ENCODE measurements at places on chromosomes 6 and 20.

DNA sequence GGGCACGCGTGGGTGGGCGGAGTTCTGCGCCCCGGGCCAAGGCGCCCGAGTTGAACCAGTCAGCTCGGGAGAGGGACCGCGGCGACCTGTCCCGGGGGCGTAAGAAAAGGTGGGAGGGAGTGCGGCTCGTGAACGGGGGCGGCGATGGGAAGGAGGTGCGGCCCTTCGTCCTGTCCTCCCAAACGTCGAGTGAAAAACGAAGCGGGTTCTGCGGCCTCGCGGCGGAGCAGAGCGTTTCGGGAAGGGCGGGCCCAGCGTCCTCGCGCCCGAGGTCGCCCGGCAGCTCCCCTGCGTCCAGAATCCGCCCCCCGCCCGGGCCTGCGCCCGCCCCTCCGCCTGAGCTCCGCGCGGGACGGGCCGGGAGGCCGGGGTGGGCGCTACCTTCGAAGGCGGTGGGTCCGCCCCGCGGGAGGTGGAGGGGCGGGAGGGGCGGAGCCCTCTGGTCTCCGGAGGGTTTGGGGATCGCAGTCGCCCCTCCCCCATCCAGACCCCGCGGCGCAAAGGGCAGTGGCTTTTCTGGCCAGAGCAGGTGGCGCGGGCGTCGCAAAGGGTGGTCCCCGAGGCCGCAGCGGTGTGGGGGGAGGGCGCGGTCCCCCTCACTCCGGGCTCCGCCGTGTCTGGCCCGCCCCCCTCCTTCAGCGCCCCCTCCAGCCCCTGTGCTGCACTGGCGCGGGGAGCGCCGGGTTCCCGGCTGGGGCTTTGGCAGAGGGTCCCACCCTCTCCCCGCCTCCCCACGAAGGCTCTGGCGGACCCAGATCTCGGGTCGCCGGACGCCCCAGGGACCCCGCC, 838 bp downstream of the STMN3 start:
- DNase-seq, result no peak

GRCh38 chr6:167795321-167795811, 31.3 kb upstream of the AFDN start:
- no peak for DNase-seq

DNA sequence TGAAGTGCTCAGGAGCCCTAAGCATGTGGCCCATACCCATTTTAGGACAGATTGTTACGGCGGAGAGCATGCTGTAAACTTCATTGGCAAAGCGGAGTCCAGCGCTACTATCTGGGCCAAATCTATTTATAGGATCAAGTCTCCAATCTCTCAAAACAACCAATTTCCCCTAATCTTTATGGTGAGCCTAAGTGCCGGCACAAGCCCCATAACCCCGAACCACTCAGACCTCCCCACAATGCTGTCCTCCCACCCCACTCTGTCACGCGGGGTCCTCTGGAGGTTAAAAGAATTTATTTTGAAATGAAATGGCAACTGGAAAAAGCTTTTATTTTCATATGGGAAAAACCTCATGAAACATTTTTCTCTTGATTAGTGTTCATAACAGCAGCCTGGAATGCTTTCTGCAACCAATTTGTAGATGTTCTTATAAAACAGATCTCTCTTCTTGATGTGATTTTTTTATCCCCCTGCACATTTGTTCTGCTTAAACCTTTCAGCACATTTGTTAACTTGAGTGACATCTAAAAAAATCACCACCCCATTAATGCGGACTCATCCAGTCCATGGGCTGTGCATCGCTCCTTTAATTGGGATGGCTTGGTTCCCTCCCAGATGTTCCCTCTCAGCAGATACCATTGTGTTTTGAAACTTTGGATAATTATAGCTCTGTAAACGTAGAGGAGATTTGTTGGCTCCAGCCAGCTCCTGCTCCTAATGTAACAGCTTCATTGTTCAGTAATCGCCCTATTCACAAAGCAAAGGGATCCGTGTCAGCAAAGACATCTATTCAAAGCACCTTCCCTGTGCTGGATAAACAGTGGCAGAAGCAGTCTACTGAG, 323.6 kb downstream of the CD83 start:
- no peak for DNase-seq

GRCh38 chr20:56925082-56925830, 296.1 kb downstream of the TFAP2C start:
- DNase-seq, result no peak

DNA sequence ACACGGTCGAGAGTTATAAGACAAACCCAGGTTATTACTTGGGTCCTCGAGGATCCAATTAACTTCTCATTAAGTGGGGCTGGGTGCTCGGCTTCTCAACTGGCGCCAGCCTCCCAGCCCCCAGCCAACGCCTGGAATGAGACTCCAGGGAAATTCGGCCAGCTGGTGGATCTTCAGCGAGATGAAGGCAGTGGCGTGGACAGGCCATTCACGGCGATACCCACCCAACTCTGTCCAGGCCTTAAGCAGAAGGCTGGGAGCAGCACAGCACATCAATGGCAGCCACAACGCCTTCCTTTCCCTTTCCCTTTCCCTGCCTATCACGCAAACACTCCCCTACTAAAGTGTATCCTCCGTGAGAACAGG, 868 bp downstream of the METTL24 start:
- no peak for DNase-seq

GRCh38 chr6:18360188-18360587, 27.0 kb upstream of the RNF144B start:
- DNase-seq, result no peak

DNA sequence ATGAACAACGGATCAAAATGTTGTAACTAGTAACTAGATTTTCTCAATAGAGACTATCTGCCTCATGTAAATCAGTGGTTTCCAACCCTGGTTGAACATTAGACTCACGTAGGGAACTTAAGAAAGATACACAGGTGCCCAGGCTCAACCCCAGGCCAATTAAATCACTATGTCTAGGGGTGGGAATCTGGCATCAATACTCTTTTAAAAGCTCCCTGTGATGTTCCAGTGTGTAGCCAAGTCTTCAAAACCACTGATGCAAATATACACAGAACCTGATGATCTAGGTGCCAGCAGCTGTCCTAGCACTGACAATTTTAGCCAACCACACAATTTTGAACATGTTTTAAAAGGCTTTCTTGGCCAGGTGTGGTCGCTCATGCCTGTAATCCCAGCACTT, 128.7 kb downstream of the TBC1D32 start:
- DNase-seq, result no peak

DNA sequence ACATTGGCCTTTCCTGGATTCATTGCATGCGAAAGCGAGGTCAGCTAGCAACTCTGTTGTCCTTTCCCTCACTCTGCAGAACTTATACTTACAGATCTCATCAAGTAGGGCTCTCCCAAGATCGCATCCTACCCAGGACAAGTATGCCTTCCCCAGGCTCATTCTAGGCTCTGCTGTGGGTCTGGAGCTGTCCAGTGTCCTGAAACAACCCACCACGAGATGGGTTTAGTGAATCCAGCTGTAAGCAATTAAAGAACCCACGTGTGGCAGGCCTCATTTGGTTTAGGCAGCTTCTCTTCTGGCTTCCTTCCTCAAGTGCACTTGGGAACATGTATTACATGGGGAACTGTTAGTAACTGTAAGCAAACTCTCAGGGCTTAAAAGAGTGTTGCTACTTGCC, 406.5 kb upstream of the CHD6 start:
- no peak for DNase-seq

DNA sequence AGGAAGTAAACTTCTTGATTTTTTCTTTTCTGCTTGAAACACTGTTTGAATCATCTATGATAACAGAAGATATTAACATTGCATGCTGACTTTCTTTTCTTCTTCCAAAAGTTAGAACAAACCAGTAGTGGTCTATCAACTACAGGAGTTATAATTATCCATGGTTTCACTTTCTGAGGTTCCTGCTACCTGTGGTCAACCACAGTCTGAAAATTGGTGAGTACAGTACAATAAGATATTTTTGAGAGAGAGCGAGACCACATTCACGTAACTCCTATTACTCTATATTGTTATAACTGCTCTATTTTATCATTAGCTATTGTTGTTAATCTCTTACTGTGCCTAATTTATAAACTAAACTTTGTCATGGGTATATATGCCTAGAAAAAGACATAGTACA, 86.1 kb downstream of the MAP7 start:
- no peak for DNase-seq

DNA sequence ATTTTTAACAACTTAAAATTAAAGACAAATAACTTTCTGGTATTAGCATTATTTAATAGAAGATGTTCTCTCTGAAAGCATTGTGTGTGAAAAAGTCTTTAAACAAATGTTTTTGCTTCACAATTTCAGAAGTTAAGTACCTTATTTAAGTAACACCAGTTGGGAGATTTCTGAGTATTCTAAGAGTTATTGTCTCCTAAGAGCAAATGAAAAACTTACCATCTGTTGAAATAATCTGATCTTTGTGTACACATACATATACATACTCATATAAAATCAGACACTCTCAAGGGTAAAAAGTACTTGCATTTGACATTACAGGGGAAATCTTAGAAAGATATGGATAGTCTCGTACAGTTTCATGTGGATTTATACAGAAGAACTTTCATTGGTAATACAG, 2.4 kb downstream of the BTBD3 start:
- no peak for DNase-seq

DNA sequence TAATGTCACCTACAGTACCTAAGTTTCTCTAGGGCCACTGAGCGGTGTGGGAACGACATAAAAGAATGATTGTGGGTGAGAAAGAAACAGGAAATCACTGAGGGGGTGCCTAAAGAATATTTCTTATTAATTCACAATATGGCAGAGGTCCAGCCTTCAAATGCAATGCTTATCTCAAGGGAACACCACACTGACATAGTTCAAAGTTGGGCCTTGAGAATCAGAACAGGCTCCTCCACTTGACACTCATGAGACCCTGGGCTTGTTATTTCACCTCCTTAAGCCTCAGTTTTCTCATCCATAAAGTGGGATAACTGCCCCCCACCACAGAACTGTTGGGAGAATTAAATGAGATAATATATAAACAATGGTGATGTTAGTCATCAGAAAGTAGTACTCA, 40.4 kb upstream of the ARHGAP18 start:
- no peak for DNase-seq

DNA sequence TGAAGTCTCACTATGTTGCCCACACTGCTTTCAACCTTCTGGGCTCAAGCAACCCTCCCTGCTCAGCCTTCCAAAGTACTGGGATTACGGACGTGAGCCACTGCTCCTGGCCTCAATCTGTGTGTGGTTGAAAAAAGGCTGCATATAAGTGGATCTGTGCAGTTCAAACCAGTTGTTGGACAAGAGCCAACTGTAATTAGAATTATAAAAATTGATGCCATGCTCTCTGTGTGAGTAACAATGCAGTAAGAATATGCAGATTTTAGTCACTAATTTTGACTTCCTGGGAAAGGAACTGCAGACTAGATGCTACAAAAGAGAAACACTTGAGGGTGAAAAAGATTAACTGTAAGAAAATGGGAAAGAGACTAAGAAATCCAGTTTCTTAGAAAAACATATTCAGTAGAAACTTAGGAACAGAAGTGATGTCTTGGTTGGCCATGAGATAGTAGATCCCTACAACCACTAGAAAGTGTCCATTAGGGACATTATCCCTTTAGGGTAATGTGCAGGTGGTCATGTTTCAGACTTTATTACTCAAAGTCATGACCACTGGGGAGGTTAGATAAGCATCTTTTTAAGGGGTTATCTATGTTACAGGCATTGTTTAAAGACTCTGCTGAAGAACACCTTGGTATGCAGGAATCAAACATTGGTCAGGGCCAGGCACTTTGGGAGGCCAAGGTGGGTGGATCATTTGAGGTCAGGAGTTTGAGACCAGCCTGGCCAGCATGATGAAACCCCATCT, 26.3 kb downstream of the ITCH start:
- no peak for DNase-seq

- DNase-seq, result no peak
These were observed 120.2 kb upstream of the LOC128125822 start for GRCh38 chr6:63452125-63452524.

DNA sequence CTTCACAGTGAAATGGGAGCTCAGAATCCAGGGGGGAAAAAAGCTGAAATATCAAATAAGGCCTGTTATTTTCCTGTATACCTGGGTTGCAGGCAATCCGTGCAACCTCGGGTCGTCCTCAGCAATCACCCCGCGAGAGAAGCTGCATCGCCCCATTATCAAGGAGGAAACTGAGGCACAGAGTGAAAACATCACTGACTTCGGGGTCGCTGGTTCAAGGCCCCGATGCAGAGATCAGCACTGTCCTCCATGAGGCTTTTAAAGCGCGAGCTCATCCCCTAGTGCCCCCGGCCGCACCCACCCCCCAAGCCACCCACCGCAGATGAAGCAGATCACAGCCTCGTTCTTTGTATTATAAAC, 203.9 kb downstream of the PREX1 start:
- no peak for DNase-seq

- no peak for DNase-seq
These were observed 7.7 kb downstream of the GRM4 start for GRCh38 chr6:34138191-34138590.

DNA sequence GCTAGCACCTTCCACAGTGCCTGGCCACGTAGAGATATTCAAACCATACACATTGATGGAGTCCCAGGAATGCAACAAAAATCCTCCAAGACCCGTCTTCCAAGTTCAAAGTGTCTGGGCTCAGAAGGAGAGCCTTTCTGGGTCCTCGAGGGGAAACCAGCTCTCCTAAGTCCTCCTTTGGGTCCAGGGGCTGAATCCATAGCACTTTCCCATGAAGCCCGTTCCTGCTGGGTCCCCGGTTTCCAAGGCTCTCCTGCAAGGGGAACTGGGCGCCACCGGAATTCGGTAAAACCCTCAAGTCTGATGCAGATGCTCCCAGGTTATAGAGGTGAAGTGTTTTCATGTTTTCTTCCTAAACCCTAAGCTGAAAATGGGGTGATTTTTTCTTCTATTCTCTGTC, 101.2 kb upstream of the SNX9 start:
- no peak for DNase-seq

DNA sequence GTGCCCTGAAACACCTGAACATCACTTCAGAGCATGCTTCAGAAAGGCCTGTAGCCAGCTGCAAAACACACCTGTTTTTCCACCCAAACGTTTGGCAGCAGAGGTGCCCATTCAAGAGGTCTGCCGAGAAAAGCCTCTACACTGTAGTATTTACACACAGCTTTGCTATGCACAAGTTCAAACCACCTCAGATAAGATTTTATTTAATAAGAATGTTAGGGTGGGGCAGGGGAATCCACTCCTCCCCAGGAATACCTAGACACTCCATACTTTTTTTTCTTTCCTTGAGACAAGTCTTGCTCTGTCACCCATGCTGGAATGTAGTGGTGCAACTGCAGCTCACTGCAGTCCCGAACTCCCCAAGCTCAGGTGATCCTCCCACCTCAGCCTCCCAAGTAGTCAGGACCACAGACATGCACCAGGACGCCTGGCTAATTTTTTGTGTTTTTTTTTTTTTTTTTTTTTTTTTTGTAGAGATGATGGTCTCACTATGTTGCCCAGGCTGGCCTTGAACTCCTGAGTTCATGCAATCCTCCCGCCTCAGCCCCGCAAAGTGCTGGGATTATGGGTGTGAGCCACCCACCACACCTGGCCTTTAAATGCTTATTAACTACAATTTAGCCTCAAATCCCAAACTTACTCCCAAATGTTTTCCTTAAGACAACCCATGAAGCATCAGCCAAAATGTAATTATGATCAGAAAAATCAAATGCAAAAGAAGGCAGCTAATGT, 9.7 kb downstream of the MRPL14 start:
- DNase-seq, result no peak
